ENCODE measurements at places on chromosomes 6 and 20.

DNA sequence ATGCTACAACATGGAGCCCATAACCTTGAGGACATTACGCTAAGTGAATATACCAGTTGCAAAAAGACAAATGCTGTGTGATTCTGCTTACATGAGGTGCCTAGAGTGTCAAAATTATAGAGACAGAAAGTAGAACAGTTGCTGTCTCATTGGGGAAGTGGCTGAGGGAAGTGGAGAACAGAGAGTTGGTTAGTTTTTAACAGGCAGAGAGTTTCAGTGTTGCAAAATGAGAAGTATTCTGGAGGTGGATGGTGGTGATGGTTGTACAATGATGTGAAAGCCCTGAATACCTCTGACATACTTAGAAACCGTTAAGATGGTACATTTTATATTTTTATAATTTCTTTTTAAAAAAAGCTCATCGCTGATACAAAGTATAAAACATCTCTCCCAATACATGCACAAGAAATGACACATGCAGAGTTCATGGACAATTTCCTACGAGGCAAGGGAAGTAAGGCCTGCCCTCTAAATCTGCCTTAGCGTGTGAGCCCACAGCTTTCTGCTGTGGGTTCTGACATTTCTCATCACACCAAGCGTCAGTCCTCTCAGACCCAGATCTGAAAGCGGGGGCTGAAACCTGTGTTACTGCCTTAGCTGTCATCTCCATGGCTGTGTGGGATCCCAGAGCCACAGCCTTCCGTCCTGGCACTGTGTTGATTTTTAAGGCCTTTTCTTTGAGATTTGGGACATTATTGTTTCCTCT, 126.0 kb downstream of the RNASET2 start:
- DNase-seq: no peak

GRCh38 chr6:63644668-63645326, 9.2 kb downstream of the PHF3 start:
- no peak for DNase-seq

GRCh38 chr6:83637953-83638352, 70.9 kb downstream of the SNAP91 start:
- no peak for DNase-seq

DNA sequence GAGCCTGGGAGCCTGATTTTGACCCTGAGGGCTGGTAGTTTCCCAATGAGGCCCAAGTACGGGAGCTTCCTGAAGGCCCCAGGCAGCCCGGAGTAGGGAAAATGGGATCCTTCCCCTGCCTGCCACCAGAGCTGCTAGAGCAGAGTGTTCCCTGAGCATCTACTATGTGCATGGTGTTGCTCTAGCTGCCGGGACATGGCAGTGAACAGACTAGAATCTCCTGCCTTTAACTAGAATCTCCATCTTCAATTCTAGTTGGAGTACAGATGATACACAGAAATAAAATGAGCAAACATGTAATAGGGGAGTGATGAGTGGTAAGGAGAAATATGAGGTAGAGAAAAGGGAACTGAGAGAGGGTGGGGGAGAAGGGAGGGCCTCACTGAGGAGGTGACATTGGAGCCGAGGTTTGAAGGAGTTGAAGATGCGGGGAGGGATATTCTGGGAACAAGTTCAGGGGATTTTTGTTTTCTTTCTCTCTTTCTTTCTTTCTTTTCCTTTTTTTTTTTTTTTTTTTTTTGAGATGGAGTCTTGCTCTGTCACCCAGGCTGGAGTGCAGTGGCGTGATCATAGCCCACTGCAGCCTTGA, 18.5 kb downstream of the VSTM2L start:
- DNase-seq: no peak

DNA sequence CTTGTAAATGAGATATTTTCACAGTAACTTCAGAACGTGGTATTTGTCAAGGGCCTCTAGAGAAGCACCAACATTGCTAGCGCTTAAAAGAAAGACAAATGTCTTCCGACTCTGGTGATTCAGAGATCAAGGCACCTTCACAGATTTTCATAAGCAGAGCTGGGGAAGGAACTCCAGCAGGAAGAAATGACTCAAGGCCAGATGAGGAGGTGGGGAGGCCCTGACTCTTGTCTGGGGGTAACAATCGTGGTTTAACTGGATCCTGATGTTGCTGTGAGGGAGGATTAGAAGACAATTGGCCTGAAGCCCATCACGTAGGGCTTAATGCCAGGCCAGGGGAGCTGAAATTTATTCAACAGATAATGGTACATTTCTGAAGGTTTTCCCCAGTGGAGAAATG, 122.9 kb upstream of the QKI start:
- no peak for DNase-seq

GRCh38 chr20:11302436-11302835, 615.3 kb upstream of the BTBD3 start:
- no peak for DNase-seq

DNA sequence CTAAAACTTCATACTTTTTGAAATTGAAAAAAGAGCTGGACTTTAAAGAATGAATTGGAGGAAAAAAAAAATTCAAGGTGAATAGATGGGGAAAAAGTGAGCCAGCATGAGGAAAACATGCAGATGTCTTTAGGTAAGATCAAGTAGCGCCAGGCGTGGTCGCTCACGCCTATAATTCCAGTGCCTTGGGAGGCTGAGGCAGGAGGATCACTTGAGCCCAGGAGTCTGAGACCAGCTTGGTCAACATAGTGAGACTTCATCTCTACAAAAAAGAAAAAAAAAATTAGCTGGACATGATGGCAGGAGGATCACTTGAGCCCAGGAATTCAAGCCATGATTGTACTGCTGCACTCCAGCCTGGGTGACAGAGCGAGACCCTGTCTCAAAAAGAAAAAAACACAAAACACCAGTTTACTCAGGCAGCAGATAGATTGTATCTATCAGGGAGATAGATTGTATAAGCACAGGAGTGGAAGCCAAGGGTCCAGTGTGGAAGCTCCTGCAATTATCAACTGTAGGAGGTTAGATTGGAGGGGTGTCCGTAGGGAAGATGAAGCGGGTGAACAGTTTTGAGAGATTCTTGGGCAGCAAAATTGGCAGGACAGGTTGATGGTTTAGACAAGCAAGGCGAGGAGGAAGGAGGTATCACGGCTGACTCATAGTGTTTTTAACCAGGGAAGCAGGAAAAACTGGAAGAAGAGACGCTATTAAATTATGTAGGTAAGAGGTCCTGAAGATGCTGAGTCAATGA, 97.6 kb upstream of the ZNF217 start:
- no peak for DNase-seq

DNA sequence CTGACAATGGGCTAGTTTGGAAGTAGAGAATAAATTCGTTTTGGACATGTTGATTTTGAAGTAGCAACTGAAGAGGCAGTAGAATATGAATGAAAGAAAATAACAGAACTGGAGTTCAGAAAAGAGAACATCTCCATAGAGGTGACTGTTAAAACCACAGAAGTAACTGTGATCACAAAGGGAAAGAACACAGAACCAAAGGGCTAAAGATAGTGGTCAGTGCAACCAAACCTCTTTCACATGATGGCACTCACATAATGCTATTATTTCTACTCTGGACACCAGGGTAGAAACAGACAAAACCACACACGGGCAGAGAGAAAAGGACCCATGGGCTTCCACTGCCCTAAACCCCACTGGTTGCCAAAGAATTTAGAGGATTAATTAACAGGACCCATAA, 58.5 kb downstream of the CDK19 start:
- no peak for DNase-seq

GRCh38 chr20:16699293-16699692, 30.5 kb upstream of the SNRPB2 start:
- no peak for DNase-seq

- DNase-seq: peak; percentile 6
These were observed 378.1 kb downstream of the BTBD9 start for GRCh38 chr6:38261626-38262025.

DNA sequence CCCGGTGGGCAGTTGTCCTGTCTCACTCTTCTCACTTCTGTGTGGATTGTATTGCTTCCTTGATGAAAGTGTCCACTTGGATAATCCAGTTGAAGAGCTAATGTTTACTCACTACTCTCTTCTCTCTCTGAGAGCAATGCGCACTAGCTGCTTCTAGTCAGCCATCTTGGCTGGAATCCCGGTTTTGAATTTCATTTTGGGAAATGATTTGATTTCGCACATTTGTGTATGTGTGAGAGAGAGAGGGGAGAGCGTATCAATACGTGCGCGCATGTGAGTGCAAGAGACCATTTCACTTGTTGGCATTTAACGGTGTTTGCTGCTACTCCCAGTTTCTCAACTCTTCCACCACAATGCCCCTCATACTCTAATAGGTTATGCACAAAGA, 67.8 kb downstream of the KLHL32 start:
- no peak for DNase-seq

DNA sequence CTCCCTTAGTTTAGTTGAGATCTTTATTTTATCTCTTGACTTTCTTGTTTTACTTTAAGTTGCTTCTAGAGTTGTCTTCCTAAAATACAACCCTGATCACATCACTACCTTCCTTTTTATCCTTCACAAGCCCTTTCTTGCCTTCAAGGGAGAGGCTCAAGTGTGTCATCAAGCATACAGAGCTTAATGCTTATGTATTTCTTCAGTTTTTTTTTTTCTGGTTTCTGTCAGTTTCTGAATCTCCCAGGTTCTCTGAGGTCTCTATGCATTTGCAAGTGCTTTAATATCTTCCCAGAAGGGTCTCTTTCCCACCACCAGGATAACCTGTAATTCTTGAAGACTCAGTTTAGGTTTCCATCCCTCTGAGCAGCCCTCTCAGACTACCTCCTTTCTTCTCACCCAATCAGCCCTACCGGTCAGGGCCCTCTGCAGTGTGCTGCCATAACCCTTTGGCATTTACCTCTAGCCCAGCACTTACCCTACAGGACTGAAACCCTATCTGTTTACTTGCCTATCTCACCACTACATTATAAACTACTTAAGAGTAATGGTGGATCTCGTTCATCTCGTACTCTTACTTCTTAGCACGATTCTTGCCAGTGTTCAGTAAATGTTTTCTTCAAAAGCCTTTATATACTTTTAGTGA, 36.9 kb downstream of the EYA4 start:
- DNase-seq: no peak

DNA sequence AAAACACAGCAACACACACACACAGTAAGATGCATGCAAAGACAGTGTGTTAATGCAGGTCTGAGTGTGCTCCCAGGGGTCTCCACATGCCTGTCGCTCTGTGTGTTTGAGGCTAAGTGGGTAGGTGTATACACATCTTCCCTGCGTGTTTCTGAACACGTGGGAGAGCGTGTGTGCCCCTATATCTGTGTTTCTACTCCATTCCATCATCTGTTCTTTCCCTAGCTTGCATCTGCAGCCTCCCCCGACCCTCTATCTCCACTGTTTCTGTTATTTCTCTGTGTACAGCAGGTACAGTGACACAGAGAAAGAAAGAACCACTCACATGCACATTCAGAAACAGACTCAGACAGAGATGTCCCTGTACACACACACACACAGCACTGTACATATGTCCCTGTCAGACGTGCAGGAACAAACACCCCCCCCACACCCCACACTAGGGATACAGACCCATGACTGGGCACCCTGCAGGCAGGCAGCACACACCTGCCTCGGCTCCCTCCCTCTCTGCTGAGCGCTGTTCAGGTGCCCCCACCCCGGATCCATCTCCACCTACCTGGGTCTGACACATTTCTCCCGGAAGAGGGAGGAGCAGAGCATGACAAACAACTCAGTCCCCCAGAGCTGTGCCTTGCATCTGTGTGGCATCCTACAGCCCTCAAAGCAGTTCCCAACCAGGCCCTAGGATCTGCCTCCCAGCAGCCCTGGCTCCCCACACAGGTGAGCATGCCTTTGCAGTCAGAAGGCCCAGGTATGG, 27.6 kb downstream of the KCNK15 start:
- DNase-seq: no peak

DNA sequence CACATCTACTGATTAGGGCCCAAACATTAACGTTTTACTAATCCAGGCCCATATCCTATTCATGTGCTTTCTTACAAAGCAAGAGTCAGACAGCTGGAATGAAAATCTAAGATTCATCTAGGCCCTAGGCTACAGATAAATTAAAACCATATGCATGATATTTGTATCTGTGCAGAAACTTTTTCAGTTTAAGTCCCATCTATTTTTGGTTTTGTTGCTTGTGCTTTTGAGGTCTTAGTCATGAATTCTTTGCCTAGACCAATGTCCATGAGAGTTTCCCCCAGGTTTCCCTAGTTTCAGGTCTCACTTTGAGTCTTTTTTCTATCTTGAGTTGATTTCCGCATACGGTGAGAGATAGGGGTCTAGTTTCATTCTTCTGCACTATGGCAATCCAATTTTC, 20.2 kb downstream of the ADNP start:
- no peak for DNase-seq

DNA sequence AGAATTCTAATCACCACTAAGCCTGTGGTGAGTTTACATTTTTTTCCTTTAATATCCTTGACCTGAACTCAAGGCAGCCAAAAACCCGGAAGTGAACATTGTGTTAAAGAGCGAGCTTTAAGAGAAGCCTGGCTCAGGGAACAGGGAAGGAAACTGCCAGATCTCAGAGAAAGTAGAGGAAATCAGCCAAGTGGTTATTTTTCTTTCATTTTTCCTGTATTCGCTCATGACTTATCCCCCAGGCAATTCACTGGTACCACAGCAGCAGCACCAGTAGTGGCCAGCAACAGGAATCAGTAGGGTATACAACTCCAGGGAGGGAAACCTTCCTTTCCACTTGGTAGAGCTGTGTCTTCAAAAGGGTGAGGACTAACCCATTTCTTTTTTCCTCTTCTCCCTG, 89.6 kb upstream of the HMGCLL1 start:
- no peak for DNase-seq

GRCh38 chr6:122872311-122872710, 83.3 kb downstream of the SMPDL3A start:
- DNase-seq: no peak

- DNase-seq: no peak
These were observed 185.1 kb downstream of the COL19A1 start for GRCh38 chr6:70051197-70052124.

DNA sequence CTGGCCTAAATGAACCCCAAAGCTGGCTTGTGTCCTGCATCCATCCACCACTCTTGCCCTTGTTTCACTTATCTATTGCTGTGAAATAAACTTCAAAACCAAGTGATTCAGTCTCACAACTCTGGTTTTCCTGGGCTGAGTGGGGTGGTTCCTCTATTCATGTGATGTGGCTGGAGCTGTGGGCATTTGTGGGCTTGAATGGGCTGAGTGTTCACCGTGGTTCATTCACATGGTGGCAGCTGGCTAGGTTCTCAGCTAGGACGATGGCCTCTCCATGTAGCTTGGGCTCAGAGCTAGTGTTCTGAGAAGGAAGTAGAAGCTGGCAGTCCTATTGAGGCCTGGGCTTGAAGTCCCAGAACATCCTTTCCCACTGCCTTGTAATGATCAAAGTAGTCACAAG, 30.4 kb downstream of the FKBP1A start:
- DNase-seq: no peak

DNA sequence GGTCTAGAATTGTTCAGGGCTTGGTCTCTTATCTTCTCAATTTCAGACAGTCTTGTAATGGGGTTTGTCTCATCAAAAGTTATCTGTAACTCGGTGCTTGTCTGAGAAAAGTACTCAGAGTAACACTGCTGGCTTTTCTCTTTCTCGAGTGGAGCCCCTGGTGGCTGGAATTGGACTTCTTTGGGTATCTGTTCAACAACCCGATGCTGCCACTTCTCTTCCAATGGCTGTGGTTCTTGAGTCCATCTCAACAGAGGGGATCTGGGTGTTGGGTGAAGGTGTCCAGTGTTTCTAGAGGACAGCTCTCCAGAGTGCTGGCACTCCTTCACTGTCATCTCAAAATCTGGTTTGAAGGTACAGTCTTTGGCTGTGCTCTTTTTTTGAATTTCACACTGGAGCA, 24.6 kb downstream of the DST start:
- DNase-seq: no peak
